Frontal cortex (tissue), 4 donors: ENCODE measurements at places on chromosomes 7 and 10.

DNA sequence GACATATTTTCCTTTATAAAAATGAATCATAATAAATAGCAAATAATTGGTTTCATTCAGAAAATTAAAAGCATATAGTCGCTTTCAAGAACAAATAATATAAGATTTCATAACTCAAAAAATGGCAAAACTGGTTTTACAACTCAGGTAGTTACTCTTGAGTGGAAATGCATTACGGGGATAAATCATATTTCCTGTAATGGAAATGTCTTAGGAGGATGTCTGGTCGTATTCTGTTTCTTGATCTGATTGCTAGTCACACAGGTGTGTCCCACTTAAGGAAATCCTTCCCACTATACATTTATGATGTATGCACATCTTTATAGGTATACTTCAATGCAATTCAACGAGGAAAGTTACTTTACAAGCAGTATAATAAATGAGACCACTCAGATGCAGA is 20.7 kb downstream of the NRAP start:
- no peak for DNase-seq

- no peak for DNase-seq
These were observed 5.1 kb upstream of the PCGF6 start for GRCh38 chr10:103355906-103356599.

DNA sequence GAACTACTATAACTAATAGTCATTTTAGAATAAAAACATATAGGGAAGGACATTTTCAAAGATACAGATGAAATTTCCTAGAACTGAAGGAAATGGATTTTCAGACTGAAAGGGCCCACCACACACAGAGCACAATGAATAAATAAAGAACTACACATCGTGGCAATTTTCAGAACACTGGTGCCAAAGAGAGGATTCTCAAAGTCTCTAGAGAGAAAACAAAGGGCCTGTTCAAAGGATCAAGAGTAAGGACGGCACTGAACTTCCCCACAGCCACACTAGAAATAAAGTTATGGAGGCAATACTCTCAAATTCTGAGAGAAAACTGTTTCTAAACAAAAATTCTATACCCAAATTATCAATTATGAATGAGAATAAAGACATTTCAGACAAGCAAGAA is 21.9 kb downstream of the NAPEPLD start:
- no peak for DNase-seq

- no peak for DNase-seq
These were observed 126.8 kb downstream of the KAT6B start for GRCh38 chr10:74953214-74953613.

- DNase-seq, result no peak
These were observed 82.8 kb downstream of the PPP1R3C start for GRCh38 chr10:91550021-91550420.

GRCh38 chr10:59513558-59513957 is 151.2 kb upstream of the FAM13C start:
- no peak for DNase-seq

DNA sequence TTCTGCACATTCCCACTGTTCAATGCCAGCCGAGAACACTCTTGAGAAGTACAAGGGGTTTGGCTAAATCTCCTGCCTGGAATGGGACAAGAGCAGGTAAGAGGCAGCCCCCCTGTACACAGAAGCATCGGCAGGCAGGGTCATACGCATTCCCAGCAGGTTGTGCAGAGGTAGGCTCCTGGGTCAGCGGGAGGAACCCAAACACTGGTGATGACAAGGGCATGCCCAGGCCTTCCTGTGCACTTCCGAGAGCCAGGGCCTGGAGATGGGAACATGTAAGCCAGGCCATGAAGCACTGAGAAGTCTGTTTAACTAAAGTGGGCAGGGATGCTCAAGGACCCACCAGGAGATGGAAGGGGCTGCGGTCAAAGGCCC is 130.3 kb upstream of the CHST15 start:
- no peak for DNase-seq

DNA sequence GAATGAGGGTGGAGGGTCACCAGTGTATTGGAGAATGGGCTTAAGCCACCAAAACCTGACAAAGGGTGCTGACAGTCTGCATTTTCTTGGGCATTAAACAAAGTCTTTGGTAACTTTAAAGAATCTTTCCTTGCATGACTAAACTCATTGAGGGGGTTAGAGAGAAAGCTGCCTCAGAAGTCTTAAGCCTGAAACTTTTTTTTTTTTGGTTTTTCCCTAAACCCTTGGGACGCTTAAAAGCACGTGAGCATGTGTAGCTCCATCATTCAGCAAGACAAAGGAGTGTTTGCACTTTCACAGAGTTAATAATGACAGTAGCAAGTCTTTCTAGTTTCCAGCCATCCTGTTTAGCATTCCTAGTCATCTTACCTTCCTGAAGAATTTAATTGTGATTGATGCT is 110.7 kb downstream of the LRMDA start:
- no peak for DNase-seq

DNA sequence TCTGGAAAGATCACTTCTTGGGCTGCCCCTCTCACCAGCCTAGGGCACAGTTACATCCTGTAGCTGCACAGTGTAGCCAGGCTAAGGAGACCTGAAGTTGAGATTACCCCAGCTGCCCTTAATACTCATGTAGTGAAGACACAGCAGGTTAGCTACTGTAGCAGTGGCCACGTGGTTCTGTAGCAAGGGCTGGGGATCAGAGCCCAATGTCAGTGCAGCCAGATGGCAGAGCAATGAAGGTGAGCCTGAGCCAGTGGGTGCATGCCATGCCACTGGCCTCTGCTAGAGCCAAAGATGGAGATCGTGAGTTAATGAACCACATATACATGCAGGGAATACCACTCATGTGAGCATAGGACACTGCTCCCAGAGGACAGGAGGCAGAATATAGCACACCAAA is 15.5 kb downstream of the AMPH start:
- DNase-seq, result no peak

DNA sequence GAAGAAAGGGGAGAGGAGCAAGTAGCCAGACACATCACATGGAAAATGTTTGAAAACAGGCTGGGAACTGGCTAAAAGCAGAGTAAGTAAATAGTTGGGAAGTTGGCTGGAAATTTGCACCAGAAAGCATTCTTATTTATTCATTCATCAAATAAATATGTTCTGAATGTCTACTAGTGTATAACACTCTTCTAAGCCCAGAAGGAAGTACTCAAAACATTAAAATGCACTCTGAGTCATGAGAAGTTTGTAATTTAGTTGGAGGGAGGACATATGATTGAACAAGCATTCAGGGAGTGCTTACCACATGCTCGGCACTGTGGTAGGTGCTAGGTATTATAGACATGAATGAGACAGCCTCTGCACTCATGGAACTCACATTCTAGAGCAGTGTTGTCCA is 37.0 kb upstream of the CNNM1 start:
- no peak for DNase-seq

DNA sequence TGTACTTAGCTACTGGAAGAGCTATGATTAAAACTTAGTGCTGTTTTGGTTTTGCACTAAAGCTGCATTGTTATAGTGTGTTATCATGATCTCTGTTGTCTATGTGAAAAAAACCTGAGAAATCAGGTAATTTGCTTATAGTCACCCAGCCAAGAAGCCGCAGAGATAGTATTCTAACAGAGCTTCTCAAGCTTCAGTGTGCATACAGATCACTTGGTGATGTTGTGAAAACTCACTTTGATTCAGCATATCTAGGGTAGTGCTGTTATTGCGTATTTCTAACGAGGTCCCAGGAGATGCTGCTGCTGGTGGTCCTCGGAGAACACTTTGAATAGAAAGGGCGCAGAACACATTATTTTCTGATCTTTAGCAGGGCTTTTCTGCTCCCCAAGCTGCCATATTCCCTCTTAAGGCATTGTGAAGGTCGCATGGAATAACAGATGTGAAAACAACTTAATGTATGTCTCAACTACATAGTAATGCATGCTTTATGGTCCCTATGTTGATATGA is 68.4 kb upstream of the PDCD4 start:
- DNase-seq, result no peak

- DNase-seq, result peak; percentile 39
These were observed 562 bp downstream of the GRK5 start for GRCh38 chr10:119207713-119208552.

DNA sequence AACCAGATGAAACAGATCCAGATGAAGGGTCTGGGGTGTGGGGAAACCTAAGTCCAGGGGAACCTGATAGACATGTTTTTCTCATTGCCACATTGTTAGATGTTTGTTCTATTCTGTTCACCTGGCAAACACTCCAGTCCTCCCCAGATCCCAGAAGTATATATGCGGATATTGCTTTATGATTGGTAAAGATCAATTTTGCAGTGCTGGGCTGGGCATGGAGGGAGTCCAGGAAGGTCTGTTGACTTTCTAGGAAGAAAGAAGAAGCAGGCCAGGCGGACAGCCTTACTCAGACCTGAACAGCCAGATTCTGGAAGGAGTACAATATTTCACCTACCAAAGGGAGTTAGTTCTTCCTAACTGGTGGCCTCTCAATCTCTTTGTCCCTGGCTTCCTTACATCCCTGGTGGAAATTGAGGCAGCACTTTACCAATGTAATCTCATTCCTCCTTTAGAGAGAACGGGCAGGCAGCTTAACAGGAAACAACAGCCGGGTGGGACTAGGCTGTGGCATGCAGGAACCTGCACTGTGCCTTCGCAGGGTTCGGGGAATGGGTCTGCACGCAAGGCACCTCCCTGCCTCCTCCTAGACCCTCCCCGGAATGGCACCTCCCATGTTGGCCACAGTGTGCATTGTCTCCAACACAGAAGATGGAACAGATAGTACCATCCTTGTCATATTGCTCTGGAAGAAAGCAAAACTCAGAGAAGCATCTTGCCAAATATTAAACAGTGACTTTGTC is 930 bp downstream of the GIMAP6 start:
- DNase-seq, result no peak

DNA sequence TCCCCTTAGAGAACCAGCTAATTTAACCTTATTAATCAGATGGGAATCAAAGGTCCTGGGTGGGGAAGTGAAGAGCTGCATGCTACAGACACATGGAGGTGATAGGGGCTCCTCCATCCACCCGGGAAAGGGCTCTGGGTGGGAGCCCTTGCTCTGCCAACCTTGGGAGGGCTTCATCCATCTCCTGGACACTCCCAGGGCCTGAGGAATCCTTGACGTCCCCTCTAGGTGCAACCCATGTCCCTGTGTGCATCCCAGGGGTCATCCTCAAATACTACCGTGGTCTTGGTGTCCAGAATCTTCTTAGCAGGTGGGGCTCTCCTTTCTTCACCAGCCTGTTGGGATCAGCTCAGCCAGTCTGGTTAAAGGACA is 55.4 kb upstream of the IGFBP3 start:
- no peak for DNase-seq

GRCh38 chr10:43846187-43846680 is 197.6 kb upstream of the ZNF32 start:
- no peak for DNase-seq

DNA sequence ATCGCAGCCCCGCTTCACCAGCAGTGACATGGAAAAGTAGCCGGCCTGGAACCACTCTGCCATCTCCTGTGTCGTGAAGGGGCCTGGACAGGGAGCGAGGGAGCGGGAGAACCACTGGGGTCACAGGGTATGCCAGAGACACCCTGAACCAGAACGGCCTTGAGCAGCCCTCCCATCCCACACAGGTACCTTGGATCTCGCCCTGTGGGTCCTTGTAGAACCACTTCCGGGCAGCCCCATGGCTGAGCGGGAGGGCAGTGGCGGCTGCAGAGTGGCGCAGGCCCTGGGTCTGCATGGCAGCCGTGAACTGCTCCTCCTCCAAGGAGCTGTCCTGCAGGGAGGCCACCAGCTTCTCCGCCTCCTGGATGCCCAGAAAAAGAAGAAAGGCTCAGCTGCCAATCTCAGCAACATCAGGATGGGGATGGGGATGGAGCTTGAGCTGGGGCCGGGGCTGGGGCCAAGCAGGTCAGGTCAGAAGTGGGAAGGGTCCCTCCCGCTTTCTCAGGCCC is 9.5 kb downstream of the GIGYF1 start:
- DNase-seq, result no peak

DNA sequence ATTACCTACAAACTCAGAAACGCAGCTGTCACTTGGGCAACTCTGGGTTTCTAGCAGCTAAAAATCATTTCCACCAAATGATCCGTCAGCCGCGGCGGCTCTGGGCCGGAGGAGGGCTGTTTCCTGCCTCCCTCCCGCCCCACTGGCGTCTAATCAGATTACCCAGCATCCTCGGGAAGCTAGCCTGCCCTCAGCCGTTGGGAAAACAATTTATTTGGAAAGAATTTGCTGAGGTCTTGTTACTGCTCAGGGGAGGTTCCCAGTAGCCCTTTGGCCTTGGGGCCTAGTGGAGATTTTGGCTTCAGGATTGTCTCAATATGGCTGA is 65.0 kb upstream of the ADGRA1 start:
- no peak for DNase-seq

GRCh38 chr10:102507521-102507920 is 3.7 kb downstream of the SUFU start:
- no peak for DNase-seq

DNA sequence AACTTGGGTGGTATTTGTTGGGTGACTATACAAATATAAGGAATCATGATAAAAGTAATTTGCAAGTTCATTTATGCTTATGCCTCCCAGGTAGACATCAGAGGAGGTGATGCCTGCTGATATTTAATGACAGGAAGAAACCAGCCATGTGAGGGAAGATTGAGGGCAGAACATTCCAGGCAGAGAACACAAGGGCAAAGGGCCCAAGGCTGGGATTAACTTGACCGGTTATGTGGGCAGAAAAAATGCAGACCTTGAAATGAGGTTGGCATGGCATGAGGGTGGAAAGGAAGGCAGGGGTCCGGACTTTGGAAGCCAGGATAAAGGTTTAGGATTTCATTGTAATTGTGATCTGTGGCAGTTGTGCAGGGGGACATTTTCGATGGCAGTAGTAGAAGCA is 68.0 kb upstream of the MTPN start:
- no peak for DNase-seq

DNA sequence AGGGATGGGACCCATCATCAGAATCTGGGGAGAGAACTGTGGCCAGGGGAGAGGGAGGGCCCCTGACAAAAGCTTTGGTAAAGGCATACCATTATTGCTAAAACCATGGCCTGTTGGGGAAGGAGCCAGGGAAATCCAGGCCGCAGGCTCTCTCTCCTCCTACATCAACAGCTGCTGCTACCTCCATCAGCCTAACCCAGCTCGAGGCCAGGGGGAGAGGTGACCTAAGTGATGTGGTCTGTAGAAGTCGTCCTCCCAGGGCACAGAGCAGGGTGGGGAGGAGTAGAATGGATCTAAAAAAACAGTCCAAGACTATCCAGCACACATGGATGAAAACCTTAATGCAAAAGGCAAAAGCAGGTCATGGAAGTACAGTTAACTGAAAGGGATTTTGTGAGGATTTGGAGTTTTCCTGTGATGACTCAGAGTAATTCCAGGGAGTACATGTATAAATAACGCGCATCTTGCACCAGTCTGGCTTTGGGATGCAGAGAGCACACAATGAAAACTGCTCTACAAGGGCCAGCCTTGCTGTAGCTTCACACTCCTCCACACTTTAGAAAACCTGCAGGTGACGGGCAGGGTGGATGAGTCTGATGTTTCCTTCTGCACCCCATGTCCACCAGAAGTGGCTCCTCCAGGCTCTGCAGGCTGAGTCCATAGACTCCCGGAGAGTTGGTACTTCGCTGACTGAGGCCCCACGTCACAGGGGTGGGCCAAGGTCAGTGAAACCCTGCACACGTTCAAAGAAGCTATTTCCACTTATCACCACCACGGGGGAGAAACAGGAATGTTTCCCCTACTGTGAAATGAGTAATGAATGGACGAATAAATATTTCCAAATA is 38.5 kb upstream of the MSMB start:
- no peak for DNase-seq
